ENCODE measurements at places on chromosomes 2 and 18.

GRCh38 chr2:219661955-219662395, 34.5 kb downstream of the SLC4A3 start:
- DNase-seq, result no peak

DNA sequence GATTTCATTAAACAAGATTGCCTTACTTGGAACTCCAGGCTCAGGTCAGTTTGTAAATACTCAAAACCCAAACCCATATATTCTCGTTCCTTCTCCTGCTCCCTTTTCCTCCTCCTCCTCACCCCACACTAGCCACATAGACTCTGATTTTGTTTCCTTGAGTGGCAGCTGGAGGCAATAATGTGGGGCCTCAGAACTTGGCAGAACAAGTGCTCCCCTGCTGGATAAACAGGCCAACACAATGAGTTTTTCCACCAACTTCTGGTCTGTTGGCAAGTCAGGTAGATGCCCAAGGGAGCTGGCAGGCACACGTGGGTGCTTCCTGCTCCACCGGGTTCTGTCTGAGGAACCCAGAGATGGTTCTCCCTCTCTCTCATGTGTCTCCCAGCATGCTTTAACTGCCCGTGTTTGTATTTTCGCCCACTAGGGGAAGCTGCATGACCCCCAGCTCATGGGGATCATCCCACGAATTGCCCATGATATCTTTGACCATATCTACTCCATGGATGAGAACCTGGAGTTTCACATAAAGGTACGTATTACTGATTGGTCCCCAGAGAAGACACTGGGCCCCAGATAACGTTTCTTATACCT, 61.9 kb downstream of the KIF5C start:
- DNase-seq, result no peak

GRCh38 chr2:11588228-11589110, 54.6 kb downstream of the GREB1 start:
- DNase-seq, result no peak

DNA sequence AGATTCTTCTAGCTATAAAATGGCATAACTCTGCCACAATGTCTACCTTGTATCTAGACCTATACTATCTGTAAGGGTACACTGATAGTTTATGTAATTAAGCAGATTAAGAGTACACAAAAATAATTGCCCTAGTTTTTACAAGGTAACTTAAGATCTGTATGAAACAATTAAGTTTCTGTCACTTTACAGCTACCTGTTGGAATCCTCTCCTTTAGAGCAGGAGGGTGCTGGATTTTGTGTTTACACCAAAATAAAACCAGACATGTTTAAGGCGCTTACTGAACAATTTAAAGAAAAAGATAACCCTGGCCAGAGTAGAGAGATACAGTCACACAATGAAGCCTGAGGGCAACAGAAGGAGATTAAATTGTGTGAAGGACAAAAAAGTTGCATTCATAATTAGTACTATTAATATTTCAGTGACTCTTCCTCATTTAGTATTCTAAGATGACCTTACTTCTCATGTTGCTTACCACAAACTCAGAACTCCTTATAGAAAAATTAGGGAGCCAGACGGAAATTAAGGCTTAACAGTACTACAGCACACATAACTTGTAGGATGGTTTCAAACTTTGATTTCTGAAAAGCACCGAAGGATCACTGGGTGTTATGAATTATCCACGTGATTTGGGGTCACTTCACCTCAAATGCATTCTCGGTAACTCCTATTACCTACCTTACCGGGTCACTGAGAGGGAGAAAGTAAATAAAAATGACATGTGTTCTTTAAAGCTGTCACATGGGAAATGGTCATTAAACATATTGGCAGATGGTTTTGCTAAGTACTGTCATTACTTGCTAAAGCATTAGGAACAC, 1.0 kb downstream of the DARS1 start:
- no peak for DNase-seq

DNA sequence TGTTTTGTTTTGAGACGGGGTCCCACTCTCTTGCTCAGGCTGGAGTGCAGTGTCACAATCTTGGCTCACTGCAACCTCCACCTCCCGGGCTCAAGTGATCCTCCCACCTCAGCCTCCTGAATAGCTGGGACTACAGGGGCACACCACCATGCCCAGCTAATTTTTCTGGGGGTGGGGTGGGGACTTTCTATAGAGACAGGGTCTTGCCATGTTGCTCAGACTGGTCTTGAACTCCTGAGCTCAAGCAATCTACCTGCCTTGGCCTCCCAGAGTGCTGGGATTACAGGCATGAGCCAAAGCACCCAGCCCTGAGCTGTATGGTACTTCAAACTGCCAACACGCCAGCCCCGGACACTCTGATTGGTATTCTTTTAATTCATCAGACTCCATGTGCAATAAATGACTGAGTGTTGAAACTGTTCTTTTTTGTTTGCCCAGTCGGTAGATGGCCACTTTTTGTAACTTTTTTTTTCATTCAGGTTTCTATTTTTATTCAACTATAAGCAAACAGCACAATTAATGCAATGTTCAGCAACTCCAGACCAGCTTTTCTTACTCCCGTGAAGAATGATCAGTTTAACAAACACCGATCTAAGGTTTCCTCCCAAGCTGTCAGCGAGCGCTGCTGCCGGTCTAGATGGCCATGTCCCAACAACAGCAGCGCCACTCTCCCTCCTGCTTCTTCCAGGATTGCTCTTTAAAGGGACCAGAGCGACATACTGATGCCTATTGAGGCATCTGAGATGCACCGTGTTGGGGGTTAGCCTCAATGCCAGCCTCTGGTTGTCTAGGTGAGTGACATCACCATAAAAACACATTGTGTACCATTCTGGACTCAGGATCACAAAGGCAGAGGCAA, 12.5 kb upstream of the TGOLN2 start:
- DNase-seq, result no peak

- peak; percentile 95 for DNase-seq
These were observed 152.0 kb upstream of the ZEB2 start for GRCh38 chr2:144671695-144672455.

GRCh38 chr2:228355897-228356296, 174.4 kb upstream of the SPHKAP start:
- no peak for DNase-seq

GRCh38 chr2:112636605-112637288, 9.0 kb upstream of the SLC20A1 start:
- no peak for DNase-seq

DNA sequence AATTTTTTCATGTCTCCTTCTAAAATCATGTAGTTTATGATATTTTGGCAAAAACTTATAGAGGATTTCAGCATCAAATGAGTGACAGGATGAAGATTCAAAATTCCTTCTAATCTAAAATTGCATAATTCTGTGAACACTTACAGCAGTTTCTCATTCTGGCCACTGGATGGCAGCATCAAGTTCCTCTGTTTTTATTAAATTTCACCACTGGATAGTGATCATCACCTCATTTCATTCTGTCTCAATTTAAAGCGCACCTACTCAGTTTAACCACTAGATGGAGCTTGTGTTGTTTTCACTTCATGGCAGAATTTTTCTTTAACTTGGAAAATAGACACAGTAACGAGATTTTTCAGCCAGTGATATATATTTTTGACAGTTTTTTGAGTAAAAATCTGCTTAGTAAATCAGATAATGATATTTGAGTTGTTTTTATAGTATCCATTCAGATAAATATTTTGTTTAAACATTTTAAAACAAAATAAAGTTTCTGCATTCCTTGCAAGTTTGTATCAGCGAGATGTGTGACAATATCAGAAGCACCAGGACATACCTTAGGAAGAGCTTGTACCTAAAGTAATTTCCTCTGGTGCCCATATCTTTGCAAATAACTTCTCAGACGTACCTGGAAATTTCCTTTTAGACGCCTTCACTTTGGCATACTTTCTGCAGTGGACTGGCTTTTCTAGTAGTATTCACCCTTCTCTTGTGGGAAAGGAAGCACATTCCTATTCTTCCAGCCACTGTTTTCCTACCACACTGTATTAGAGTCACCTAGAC, 94.7 kb upstream of the ARHGAP15 start:
- peak; percentile 85 for DNase-seq

DNA sequence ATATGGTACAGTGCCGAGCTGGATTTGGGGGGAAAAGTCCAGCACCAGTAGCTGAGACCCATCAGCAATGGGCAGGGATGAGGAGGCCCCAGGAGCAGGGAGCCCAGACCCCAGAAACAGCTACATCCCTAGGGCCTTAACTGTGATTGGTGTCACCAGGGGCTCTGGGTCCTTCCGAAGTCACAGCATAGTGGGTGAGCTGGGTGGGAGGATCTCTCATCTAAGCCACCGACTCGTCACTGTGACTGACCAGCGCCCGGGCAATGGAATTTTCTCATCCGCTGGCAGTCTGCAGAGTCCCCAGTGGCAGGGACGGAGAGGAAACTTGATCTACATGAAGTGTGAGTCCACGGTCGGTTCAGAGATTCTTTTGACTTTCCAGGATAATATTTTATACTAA, 186.5 kb downstream of the SH3BP4 start:
- no peak for DNase-seq

- DNase-seq, result no peak
These were observed 6.0 kb downstream of the NCK2 start for GRCh38 chr2:105750735-105751134.

- DNase-seq, result no peak
These were observed 7.2 kb downstream of the SLC30A3 start for GRCh38 chr2:27255660-27256059.

DNA sequence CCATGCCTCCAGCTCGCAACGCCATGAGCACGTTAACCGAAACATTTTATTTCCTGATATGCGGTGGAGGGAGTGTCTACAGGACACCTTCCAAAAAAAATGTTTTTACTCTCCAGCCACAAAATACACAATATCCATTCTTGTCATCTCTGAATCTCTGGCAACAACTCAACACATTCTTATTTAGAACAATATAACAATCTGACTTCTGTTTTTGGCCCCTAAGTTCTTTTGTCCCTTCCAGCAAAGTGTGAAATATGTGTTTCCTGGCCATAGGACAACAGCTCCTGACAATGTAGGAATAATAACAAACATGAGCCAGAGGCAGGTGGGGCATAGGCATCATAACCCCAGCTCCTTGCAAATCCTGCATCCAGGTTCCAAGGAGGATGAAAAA, 163.0 kb downstream of the DDX1 start:
- DNase-seq, result no peak
